ENCODE measurements at places on chromosomes 2 and 18. TPM values are rescaled to one million over a fixed set of nuclear protein-coding genes. Genes with fewer than 3 reads are reported as not detected.

TUBB8B gene
- total RNA-seq, result not detected

CYP1B1 gene
- total RNA-seq, result 6.4 TPM

AMER3 gene
- total RNA-seq, result not detected

FEV gene
- not detected for total RNA-seq

LINC00305 gene
- not detected for total RNA-seq

SLC23A3 gene
- 12.1 TPM for total RNA-seq

DNA sequence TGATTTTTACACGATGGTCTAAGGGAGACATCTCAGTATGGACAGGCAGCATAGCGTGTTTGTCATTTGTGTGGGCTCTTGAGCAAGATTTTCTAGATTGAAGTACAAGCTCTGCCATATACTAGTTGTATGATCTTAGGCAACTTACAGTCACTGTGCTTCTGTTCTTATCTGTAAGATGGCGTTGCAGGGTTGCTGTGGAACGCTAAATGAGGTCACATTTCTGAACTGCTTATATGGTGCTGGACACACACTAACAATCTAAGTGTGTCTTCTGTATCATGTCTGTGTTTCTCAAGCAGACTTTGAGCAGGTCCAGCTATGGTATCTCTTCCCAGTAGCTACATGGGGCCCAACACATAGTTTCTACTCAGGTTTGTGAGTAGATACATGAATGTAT, 29.2 kb downstream of the PARD3B start:
- DNase-seq, result no peak

GRCh38 chr18:49149011-49149410, 198.2 kb upstream of the SMAD7 start:
- DNase-seq, result no peak

- DNase-seq, result no peak
Measured at GRCh38 chr2:237833546-237833945, 25.9 kb upstream of the RAMP1 start.

- no peak for DNase-seq
Measured at GRCh38 chr2:25197336-25198208, 29.2 kb upstream of the POMC start.

- no peak for DNase-seq
Measured at GRCh38 chr2:202278036-202278760, 12.6 kb downstream of the NOP58 start.

DNA sequence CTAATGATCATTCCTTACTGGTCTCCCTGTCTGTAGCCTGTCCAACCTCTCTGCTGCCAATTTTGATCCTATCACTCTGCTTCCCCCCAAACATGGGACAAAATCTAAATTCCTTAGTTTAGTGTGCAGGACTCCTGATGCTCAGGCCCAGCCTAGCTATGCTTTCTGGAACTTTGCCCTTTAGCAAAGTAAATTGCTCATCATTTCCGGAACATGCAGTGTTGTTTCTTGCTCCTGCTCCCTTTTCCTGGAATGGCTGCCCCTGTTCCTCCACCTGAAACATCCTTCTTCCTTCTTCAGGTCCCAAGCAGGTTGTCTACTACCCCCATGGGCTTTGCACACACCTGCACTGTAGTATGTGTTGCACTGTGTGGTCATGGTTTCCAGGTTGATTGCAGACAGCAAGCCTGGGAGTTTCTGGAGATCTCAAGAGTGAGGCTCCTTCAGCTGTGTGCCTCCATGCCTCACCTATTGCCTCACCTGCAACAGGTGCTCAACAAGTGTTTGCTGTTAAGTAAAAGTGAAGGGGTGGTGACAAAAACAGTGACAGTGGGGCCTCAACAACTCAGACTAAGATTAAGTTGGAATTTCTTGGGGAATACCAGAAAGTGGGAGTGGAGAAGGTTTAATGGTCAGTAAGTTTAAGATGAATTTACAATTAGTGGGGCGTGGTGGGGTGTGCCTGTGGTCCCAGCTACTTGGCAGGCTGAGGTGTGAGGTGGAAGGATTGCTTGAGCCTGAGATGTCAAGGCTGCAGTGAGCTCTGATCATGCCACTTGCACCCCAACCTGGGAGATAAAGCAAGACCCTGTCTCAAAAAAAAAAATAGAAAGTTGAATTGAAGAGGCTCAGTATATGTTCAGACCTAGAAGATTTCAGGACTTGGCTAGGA, 120.0 kb downstream of the DNAH6 start:
- DNase-seq, result no peak

GRCh38 chr2:84857566-84857965, 23.3 kb downstream of the TRABD2A start:
- DNase-seq, result no peak

DNA sequence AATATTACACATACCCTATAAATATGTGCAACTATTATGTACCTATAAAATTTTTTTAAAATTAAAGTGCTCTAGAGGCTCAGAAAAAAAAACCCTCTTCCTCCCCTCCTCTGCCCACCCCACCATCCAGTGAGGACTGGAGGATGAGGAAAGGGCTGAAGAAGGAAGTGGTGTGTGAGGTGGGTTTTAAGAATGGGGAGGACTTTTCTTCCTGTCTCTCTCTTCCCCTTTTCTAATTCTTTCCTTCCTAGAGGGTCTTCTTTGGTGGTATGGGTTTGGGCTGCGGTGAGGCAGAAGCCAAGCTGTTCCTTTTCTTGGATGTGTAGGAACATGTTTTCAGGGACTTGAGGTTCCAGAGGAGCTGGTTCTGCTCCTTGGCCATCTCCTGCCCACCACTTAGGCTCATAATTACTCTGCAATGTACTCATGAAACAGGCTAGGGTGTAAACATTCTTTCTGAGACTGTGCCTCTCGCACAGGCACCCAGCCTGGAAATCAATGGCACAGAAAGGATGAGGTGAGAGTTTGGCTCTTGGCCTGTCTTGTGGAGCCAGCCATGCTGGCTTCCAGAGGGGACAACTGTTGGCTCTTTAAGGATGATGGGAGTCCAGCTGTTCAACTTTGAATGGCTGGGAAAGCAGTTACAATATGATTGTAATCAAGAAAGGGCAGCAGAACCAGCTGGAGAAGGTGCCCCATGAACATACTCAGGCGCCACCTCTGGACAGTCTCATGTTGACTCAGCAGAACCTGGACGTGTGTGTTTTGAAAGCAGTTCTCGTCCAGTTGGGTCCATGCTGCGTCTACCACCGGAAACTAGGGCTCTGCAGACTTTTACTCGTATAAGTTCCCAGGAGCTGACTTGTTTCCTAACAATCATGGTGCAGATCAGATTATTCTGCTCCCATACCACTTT, 38.3 kb downstream of the IL1RL2 start:
- DNase-seq, result no peak

- DNase-seq, result no peak
Measured at GRCh38 chr2:25615386-25615785, 58.0 kb downstream of the DTNB start.

DNA sequence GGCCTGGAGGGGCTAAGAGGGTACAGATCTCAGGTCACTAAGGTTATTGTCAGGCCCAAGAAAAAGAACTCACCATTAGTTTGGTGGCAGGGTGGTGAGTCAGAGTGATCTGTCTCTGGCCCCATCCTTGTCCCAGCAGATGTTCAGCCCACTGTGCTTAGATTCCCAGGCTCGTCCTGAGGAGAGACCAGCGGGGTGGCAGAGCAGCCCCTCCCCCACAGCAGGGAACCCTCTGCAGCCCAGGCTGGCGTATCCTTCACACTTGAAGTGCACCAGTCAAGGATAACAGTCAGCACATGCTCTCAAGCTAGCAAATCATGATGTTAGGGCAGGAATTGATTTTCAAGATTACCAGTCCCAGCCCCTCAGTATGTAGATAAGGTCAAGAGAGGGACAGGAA, 43.1 kb downstream of the TMEM185B start:
- DNase-seq, result no peak

- DNase-seq, result no peak
Measured at GRCh38 chr2:20584045-20584398, 66.9 kb downstream of the HS1BP3 start.

DNA sequence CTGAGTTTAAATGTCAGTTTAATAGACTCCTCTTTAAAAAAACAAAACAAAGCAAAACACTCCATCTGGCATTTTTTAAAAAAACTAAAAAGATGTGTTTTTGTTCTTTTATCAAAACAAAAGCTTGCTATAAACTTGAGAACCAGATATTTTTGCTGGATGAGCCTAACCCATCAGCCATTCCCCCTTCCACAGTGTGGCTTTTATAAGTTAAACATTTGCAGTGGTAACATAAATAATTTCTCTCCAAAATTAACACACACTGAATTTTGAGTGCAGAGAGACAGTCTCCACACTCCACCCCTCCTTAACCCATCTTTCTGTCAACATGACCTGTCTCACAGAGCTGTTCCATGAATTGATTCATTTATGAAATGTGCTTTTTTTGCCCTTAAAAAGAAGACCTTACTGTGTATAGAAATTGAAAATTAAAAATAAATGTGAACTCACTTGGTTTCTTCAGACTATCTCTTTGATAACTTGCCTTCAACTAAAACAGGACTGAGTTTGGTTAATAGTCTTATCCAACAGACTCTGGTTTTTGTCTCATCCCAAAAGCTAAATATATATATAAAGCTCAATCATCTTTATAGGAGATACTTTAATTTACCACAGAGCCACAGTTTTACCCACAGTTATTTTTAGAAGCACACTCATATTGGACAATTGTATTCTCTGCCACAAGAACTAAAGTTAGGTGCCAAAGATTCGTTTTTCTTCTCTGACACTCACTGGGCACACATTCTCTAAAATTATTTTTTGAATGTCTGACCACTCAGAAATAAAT, 64.8 kb upstream of the STK39 start:
- DNase-seq, result no peak

DNA sequence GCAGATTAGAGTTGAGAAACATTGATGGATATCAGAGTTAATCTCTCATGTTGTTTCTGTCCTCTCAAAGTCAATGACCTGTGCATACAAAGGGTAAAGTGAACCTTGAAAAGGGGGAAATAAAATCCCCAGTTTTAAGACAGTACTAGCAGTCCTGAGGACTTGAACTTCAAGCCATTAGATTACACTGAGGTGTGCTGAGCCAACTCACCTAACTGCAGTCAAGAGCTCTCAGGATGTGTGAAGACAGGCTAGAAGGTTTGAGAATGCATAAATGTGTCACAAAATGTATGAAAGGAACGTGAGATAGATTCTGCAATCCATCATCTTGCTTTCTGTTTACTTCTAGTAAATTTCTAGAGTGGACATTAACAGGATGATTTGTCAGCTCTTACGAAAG, 35.5 kb downstream of the DOCK10 start:
- DNase-seq, result no peak

DNA sequence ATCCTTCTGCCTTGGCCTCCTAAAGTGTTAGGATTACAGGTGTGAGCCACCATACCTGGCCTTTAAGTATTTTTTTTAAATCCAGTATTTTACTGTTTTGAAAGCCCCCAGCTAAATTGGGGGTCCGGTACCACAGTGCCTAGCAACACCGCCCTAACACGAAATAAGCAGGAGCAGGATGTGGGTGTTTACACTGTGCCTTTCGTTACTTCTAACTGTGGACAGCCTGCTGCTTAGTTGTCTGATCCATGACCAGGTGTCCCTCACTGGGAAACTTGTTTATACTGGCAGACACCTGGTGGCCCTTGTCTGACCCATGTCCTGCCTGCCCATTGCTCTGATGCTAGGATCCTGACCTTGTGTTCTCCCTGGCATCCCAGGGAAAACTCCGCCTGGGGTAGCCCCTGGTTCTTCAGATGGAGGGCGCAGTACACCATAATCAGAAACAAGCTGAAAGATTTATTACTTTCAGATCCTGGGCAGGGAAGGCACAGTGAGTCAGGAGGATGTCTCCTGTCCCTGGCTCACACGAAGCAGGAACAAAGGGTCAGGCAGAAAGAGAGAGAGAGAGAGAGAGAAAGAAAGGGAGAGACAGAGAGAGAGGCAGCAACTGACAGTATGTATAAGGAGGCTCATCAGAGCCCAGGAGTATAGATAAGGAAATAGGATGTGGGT, 55.7 kb downstream of the NCAPH start:
- no peak for DNase-seq

GRCh38 chr2:224934526-224935188, 107.6 kb downstream of the DOCK10 start:
- no peak for DNase-seq

DNA sequence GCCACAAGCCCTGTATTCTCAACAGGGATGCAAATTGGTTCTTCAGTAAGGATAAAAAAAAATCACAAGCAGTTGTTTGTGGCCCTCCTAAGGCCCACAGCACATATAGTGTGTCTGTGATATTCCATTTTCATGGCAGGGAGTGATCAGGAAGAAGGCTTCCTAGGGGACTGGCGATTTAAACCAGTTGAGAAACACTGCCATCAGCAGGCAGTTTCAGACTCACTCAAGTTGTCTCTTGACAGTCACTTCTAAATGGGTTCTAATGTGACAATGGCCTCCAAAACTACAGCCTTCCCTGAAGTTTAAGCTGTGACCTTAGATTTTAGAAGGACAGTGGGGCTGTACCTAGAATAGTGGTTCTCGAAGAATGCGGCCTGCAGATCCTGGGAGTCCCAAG, 6.0 kb downstream of the CIAO1 start:
- no peak for DNase-seq

DNA sequence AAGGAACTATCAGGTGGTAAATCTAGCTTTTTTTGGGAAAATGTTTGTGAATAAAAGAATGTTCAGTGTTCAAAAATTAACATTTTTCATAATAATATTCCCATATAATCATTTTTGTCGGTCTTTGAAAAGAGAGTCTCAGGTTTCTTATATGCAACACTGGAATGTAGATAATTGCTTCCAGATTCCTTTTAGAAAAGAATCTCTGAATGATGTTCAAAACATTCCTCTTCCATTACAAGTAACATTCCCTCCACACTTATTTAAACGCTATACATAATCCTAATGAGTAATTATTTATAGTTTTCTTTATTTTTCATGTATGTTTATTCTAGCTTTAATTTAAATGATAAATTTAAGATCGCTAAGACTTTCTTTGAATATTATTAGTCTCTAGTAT, 7.0 kb downstream of the ZSWIM2 start:
- no peak for DNase-seq

GRCh38 chr2:122663620-122664019, 908.2 kb downstream of the TSN start:
- DNase-seq, result no peak

GRCh38 chr2:135168204-135168856, 116.2 kb downstream of the RAB3GAP1 start:
- no peak for DNase-seq

DNA sequence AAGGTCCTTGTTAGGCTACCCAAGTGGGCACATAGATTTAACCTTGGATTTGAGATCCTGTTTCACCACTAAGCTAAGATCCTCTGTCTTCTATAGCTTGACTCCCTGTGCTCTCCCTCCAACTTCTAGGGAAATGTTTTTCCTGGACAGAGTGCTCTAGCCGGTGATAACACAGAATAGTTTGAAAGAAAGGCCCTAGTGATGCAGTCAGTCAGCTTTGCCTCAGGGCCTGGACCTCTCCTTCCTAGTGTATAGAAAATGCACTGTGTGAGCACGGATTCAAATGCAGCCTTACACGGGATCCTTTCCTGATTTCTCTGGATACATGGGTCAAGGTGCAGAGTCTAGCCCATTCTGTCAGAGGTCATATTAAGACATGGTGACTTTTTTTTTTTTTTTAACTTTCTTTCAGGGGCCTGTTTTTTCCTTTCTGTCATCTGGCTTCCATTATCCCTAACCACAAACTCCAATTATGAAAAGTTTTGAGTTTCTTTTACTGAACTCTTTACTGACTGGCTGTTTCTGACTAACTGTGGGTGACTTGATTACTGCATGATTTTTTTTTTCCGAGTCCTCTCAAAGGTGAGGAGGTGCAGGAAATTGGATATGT, 122.6 kb downstream of the LRP1B start:
- DNase-seq, result no peak

- DNase-seq, result no peak
Measured at GRCh38 chr2:14944562-14945346, 312.2 kb downstream of the LRATD1 start.

- DNase-seq, result no peak
Measured at GRCh38 chr2:84816426-84817026, 64.4 kb downstream of the TRABD2A start.

GRCh38 chr18:261398-262073, 6.3 kb downstream of the THOC1 start:
- DNase-seq, result no peak

Data from CD4-positive, alpha-beta memory T cell (primary cell).